K562 (cell line): ENCODE measurements at places on chromosomes 6 and 20. TPM values are rescaled to one million over a fixed set of nuclear protein-coding genes. Genes with fewer than 3 reads are reported as not detected.

The RNF114 gene
- total RNA-seq: 89.1 and 90.3 TPM in 2 replicates

The DEFB132 gene
- not detected in 2 replicates for total RNA-seq

The C6orf163 gene
- total RNA-seq: 1.4 and 1.8 TPM in 2 replicates

DNA sequence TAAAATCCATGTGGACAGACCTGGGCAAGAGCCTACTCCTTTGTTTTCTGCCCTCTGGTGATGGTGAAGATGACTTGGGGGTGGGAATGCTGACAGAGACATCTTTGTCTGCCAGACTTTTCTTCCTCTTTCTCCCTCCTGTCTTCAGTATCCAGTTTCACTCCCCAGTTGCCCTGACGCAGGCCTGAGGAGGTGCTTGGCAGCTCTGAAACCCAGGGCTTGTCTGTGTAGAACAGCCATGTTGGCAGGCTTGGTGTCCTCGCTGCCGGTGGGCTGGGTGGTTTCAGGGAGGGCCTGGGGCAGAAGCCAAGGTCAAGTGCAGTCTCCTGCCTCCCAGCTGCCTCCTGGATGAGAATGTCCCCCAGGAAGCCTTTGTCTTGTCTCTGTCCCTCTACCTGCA, 22.5 kb downstream of the CCDC167 start:
- no peak for DNase-seq
